ENCODE measurements at places on chromosomes 6 and 20.

- no peak for DNase-seq
These were observed 4.8 kb downstream of the TBPL1 start for GRCh38 chr6:133957780-133958242.

- no peak for DNase-seq
These were observed 82.1 kb upstream of the SRSF6 start for GRCh38 chr20:43375591-43375990.

DNA sequence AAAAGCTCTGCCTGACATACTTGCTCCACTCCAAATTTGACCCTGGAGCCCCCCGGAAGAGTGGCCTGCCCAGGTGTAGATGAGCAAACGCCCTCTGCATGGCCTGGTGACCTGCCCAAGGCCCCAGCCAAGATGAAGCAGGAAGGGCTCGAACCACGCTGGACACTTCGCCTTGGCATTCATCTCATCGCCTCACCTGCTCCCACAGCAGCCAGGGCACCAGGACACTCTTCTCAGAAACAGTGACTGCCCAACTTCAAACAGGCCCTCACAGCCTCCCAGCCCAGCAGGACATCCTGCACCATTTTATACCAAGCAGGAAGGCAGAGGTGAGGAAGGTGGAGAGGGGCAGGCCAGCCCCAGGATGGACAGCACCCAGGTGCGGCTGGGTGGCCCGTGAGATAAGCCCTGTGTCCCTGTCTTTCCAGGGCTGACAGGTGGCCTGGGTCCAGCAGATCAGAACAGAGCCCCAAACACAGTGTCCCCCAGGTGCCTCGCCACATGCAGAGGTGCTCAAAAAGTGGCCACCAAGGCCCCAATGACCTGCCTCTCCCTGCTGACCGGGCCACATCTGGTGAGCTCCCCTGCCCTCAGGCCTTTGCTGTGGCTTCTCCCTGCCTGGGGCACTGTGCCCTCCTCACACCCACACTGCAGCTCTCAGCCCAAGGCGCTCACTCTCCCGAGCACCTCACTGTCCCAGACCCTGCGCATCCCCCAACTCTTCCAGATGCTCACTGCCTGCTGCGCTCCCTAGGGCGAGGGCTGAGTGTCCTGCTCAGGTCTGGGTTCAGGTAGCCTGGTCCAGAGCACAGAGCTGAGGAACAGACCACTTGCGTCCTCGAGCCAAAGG lies 7.2 kb downstream of the ACSS1 start:
- DNase-seq = no peak

DNA sequence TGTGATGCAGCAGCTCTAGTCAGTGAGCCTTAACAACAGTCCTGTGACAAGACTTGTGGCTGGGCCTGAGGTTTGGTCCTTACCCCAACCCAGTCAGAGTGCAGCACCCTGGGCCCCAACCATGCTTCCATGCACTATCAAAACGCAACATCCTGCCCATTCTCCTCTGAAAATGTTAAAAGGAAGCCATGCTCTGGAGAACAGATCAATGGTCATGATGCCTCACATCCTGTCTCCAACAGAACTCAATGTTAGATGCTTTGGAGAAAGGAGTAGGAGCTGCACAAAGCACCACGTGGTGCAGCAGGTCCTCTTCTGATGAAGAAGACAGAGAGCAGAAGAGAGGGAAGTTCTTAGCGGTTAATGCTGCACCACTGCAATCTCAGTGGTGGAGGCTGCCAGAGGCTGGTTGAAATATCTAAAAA lies 41.9 kb downstream of the TRAM2 start:
- no peak for DNase-seq

GRCh38 chr6:2948228-2949025 lies 22.9 kb downstream of the SERPINB6 start:
- no peak for DNase-seq
